Activated CD4-positive, alpha-beta T cell treated with anti-CD3 and anti-CD28 coated beads for 36 hours (primary cell): ENCODE measurements at places on chromosomes 6 and 20. TPM values are rescaled to one million over a fixed set of nuclear protein-coding genes. Genes with fewer than 3 reads are reported as not detected.

GRCh38 chr6:136362421-136363356, 73.0 kb upstream of the BCLAF1 start:
- no peak for DNase-seq
- no peaks in the 10 kb centered on the region for H3K36me3 ChIP-seq
- no peaks in the 10 kb centered on the region for H3K27me3 ChIP-seq
- no peak overlapping the region for H3K27ac ChIP-seq
- H3K4me1 ChIP-seq: peaks cover 8% of the 10 kb centered on the region
- no peak overlapping the region for H3K4me3 ChIP-seq

The FAM217A gene
- total RNA-seq: not detected

DNA sequence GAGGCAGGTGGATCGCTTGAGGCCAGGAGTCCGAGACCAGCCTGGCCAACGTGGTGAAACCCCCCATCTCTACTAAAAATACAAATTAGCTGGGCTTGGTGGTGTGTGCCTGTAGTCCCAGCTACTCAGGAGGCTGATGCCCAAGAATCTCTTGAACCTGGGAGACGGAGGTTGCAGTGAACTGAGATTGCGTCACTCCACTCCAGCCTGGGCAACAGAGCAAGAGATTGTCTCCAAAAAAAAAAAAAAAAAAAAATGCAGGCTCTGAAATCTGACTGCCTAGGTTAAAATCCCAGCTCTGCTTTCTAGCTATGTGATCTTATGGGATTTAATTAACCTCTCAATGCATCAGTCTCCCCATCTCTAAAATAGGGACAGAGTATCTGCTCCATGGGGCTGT, 3.3 kb upstream of the TMEM217 start:
- H3K27ac ChIP-seq: peak overlapping the region; percentile 33
- no peak for DNase-seq
- H3K4me3 ChIP-seq: no peak overlapping the region
- no peaks in the 10 kb centered on the region for H3K27me3 ChIP-seq
- peaks cover 69% of the 10 kb centered on the region for H3K4me1 ChIP-seq

DNA sequence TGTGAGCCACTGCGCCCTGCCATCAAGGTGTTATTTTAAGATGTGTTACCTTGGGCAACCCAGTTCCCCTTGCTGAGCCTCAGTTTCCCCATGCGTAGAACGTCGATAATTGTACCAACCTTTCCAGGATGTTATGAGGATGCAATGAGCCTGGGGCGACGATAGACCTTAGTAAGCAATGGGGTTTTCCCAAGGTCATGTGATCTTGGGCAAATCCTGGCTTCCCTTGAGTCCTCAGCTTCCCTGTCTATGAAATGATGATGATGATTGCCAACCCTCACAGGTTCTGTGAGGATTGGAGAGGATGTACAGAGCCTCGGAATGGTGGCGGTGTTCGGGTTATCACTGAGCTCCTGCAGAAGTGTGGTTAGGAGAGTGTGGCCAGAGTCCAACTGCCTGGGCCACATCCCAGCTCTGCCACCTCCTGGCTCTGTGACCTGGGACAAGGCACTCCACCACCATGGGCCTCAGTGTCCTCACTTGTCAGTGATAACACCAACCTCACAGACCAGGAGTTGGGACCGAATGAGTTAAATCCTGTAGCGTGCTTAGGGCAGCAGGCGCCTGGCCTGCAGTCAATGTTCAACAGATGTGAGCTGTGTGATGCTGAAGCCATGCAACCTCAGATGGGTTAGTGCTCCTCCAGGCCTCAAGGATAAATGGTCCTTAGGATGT, 23.4 kb downstream of the SIRPA start:
- H3K4me1 ChIP-seq: no peaks in the 10 kb centered on the region
- H3K27me3 ChIP-seq: no peaks in the 10 kb centered on the region
- H3K27ac ChIP-seq: no peak overlapping the region
- H3K4me3 ChIP-seq: no peak overlapping the region

The FAM110A gene
- 15.5 TPM for total RNA-seq

DNA sequence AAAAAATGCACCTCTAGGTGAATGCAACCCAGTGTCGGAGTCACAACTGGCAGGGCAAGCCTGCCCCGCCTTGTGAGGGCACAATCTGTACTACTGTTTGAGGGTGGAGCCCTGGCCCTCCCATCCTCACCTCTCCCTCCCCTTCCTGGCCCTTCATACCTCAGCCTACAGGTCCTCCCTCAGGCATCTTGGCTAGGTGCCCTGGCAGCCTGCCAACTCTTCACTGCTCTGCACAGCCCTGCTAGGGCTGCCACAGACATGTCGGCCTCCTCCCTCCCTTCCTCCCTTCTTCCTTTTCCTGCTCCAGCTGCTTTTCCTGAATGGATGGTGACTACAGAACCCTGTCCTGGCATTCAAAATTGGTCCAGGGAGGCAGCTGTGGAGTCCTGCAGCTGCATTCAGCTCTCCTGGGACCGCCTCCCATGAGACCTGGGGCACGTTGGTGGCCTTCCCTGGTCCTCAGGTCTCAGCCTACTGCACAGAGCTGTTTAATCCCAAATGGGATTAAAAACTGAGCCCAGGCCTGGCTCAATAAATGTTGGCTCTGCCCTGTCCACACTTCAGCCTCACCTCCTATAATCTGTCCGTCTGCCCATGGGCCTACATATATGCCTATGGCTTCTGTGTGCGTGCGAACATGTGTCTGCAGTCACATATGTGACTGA, 52.7 kb downstream of the CDH22 start:
- no peaks in the 10 kb centered on the region for H3K4me1 ChIP-seq
- DNase-seq: peak; percentile 29
- no peak overlapping the region for H3K27ac ChIP-seq
- no peak overlapping the region for H3K4me3 ChIP-seq
- peaks cover 31% of the 10 kb centered on the region for H3K27me3 ChIP-seq

The ZNF451 gene
- 60.3 TPM for total RNA-seq

DNA sequence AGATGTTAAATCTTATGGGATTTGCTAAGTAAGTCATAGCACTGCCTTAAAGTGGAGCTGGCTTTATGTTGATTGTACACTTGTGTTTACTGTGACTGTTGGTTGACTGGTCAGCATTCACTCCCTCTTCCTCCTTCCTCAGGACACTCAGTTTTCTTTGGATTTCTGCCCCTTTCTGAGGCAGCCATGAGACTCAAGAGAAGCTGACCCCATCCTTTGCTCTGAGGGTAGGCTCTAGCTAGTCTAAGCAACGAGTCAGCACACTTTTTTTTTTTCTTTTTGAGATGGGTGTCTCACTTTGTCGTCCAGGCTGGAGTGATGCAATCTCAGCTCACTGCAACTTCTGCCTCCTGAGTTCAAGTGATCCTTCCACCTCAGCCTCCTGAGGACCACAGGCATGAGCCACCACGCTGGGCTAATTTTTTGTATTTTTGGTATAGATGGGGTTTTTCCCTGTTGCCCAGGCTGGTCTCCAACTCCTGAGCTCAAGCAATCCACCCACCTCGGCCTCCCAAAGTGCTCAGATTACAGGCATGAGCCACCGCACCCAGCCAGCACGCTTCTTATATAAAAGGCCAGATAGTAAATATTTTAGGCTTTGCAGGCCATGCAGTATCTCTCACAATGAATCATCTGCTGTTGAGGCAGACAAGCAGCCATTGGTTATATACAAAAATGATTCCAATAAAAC, 191.4 kb downstream of the NFATC2 start:
- H3K27ac ChIP-seq: no peak overlapping the region
- no peak for DNase-seq
- H3K4me1 ChIP-seq: peaks cover 3% of the 10 kb centered on the region
- H3K4me3 ChIP-seq: no peak overlapping the region

The DLK2 gene
- total RNA-seq: 1.9 TPM

DNA sequence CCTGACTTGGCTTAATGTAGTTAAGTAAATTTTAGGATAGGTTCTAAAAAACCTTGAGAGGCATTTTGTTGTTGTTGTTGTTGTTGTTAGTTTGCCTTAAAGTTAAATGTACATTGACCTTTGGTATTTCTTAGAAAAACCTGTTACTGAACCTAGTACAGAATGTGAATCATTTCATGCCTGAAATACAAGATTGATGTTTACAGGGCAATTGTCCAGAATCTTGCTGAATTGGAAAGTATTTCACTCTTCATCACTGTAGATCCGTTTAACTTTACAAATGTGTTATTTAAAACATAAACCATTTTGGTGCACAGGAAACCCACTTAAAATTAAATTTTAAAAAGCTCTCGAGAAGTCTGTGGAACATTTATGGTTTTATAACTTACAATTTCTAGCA, 75.0 kb downstream of the CEP57L1 start:
- H3K27ac ChIP-seq: no peak overlapping the region
- no peaks in the 10 kb centered on the region for H3K36me3 ChIP-seq
- H3K4me3 ChIP-seq: no peak overlapping the region
- no peaks in the 10 kb centered on the region for H3K4me1 ChIP-seq

The AGPAT4 gene
- total RNA-seq: 4.7 TPM

DNA sequence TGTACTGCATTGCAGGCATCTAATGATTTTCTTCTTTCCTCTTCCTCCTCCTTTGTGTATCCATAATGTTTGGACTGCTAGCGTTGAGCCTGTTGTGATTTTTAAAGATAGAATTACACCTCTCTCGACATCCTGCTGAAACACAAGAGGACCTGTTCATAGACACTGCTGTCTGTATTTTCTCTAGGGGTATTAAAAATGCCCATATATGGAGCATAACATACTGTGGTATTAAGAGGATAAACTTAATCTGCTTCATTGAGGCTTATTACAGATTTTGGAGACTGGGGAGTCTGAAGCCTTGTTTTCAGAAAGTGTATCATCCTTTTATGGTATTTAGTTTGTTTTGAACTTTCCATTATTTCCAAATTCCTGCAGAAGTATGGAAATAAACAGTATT, 414.3 kb downstream of the CDKAL1 start:
- DNase-seq: no peak
- H3K27me3 ChIP-seq: no peaks in the 10 kb centered on the region
- H3K36me3 ChIP-seq: peaks cover 4% of the 10 kb centered on the region
- H3K4me1 ChIP-seq: no peaks in the 10 kb centered on the region
- no peak overlapping the region for H3K27ac ChIP-seq

GRCh38 chr6:133587546-133588160, 301.3 kb upstream of the TCF21 start:
- no peak overlapping the region for H3K4me3 ChIP-seq
- no peaks in the 10 kb centered on the region for H3K4me1 ChIP-seq
- H3K27ac ChIP-seq: no peak overlapping the region
- DNase-seq: no peak

The GMPR gene
- 1.4 TPM for total RNA-seq

DNA sequence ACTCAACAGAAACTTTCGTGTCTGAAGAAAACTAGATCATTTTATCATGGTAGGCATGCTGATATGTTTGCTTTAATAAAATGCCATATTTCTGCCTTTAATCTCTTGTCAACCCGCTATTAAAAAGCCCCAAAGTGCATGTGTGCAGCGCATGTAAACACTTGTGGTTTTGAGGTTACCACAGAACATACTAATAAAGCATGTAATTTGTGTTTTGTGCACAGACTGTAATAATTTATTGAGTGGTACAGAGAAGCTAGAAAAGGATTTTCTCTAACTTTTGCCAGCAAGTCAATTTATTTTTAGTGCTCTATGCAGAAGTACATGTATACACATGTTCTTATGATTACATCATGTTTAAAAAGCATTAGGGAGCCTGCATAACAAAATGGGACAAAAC, 349.9 kb upstream of the SLC35B3 start:
- no peak for DNase-seq
- H3K4me3 ChIP-seq: no peak overlapping the region
- no peaks in the 10 kb centered on the region for H3K27me3 ChIP-seq
- H3K36me3 ChIP-seq: no peaks in the 10 kb centered on the region

- H3K4me1 ChIP-seq: no peaks in the 10 kb centered on the region
- no peak for DNase-seq
- H3K4me3 ChIP-seq: no peak overlapping the region
Observed at GRCh38 chr6:169429001-169429400, 175.4 kb upstream of the THBS2 start.

- no peak for DNase-seq
- no peak overlapping the region for H3K4me3 ChIP-seq
Observed at GRCh38 chr6:17983730-17984129, 3.7 kb downstream of the KIF13A start.

The FAM209B gene
- total RNA-seq: not detected

- DNase-seq: peak; percentile 21
- no peak overlapping the region for H3K27ac ChIP-seq
- H3K27me3 ChIP-seq: no peaks in the 10 kb centered on the region
- no peak overlapping the region for H3K4me3 ChIP-seq
- H3K4me1 ChIP-seq: no peaks in the 10 kb centered on the region
Observed at GRCh38 chr6:53811082-53811481, 16.3 kb downstream of the LRRC1 start.

- H3K4me1 ChIP-seq: peaks cover 11% of the 10 kb centered on the region
- H3K4me3 ChIP-seq: no peak overlapping the region
- H3K27me3 ChIP-seq: peaks cover 2% of the 10 kb centered on the region
- no peak overlapping the region for H3K27ac ChIP-seq
- H3K36me3 ChIP-seq: no peaks in the 10 kb centered on the region
Observed at GRCh38 chr6:141561154-141561553, 571.6 kb upstream of the GJE1 start.

DNA sequence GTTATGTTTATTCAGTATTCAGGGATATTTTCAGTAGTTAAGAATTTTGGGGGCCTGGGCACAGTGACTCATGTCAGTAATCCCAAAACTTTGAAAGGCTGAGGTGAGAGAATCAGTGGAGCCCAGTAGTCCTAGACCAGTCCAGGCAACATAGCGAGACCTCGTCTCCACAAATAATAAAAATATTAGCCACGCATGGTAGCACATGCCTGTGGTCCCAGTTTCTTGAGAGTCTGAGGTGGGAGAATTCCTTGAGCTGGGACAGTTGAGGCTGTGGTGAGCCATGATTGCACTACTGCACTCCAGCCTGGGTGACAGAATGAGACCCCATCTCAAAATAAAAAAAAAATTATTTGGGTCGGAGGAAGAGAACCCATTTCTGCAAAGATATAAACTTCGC, 20.3 kb downstream of the ADGRG6 start:
- no peak for DNase-seq
- no peak overlapping the region for H3K4me3 ChIP-seq
- no peak overlapping the region for H3K27ac ChIP-seq
- H3K27me3 ChIP-seq: no peaks in the 10 kb centered on the region
- no peaks in the 10 kb centered on the region for H3K36me3 ChIP-seq

The NNAT gene
- total RNA-seq: 0.91 TPM

DNA sequence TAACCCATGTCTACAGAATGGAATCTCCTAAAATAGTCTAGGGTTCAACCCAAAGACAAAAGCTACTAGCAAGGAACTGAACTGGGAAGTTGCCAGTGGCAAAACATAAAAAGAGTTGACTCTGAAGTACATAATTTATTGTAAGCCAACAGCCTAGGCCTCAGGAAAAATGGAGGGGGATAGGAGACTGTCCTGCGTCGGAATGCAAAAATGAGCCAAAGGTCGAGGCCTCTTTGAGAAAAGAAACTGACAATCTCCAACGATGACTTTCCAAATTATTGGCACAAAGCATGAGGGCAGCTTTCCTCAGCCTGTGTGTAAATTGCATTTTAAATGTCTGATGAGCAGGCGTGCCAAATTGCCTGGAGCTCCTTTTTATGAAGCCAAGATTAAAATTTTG, 2.1 kb downstream of the COL12A1 start:
- peaks cover 53% of the 10 kb centered on the region for H3K4me1 ChIP-seq
- no peak overlapping the region for H3K4me3 ChIP-seq
- no peak overlapping the region for H3K27ac ChIP-seq
- H3K36me3 ChIP-seq: no peaks in the 10 kb centered on the region
- peaks cover 75% of the 10 kb centered on the region for H3K27me3 ChIP-seq
